ENCODE measurements at places on chromosomes 5 and 9.

GRCh38 chr5:56688402-56688801 is 126.9 kb upstream of the MAP3K1 start:
- DNase-seq, result peak; percentile 27

GRCh38 chr5:111211341-111211740 is 12.8 kb upstream of the CAMK4 start:
- no peak for DNase-seq

- DNase-seq, result no peak
These were observed 205.5 kb upstream of the CDKN2B start for GRCh38 chr9:22214497-22215031.

GRCh38 chr9:132008184-132008803 is 71.4 kb downstream of the MED27 start:
- no peak for DNase-seq

- no peak for DNase-seq
These were observed 62.5 kb downstream of the MRPL36 start for GRCh38 chr5:1736889-1737711.
